ENCODE measurements at places on chromosomes 3 and 15.
A peak's percentile ranks its signal among the peaks of the same experiment; 100 is the strongest.

DNA sequence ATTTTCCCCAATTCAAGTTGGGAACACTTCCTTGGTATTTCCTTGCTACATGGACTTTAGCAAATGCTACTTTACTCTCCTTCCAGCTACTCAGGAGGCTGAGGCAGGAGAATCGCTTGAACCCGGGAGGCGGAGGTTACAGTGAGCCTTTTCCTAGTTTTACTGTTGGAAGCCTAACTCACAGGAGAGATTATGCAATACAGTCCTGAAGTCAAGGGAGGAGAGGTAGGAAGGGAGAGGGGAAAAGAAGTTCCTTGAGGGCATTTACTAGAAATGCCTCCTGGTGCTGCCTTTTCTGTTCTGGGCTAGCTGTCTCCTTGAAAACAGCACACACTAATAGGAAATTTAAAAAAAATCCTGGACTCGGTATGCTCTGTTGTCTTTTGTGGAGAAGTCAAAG, 6.2 kb downstream of the HHLA2 start:
- DNase-seq: no peak

DNA sequence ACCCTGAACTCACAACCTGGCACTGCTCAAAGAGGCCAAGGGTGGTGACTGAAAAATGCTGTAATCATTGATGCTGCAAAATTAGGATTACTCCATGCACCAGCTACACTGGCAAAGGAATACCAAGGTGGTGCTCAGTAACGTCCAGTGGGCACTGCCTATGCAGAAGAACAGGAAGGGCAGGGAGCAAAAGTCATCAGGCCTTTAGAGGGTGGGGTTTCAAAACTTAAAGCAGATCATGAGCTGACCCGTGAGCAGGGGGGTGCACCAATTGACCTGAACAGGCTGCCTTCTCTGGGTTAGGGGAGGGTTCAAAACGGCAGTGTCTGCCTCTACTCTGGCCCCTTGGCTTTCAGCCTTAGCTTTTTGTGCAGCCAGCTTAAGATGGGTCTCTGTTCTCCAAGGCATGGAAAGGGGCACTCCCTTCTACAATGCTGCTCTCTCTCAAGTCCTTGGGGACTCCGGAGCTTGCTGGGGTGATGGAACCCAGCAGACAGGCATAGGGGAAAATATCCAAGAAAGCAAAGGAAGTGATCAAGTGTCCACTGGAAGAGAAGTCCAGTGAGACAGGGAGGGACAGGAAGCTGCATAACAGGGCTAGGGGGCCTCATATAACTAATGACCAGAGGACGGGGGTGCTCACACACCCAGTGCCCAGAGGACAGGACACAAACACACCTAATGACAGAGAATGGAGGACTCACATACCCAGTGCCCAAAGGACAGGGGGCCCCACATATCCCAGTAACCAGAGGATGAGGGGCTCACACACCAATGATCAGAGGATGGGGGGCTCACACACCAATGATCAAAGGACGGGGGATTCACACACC, 11.4 kb downstream of the RAB6B start:
- DNase-seq: no peak

GRCh38 chr3:49248840-49249227, 28.2 kb downstream of the C3orf62 start:
- no peak for DNase-seq

GRCh38 chr3:64368257-64369020, 143.2 kb upstream of the PRICKLE2 start:
- DNase-seq: no peak

DNA sequence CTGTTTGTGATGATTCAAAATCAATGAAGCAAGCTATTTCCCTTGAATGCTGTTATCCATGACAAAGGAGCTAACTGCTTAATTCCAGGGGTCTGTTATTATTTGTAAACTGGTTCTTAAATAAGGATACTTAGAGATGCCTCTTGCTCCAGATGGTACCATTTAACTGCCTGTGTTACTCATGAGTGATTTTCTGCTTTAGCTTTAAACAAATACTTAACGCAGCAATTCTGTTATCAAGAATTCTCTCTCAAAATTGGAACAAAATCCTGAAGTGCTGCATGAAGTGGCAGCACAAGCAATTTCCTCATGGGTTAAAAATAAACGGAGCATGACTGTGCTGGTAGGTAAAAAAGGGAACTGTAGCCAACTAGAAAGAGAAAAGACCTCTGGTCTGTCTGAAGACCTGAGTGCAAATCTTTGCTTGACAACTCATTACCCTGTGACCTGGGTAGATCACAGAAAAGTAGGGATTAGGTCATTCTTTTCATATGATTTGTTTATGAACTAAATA, 62.5 kb upstream of the GBE1 start:
- DNase-seq: no peak

DNA sequence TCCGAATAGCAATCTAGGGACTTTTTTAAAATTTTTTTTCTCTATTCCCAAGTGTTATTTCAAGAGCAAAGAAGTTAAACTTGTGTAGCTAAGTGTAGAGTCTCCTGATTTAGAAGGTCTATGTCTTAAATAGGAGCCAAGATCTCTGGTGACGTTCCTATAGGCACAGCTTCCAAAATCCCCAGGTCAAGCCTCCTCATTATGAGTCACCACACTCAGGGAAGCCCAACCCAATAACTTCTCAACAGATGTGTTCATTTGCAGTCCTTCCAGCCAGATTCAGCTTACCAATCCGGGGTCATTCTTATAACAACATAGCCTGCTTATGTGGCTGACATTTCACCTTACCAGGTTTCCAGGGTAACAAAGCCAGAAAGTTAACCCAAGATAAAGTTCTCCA, 270.3 kb downstream of the IL5RA start:
- no peak for DNase-seq

GRCh38 chr3:165195241-165195639, 944 bp downstream of the SLITRK3 start:
- no peak for DNase-seq

DNA sequence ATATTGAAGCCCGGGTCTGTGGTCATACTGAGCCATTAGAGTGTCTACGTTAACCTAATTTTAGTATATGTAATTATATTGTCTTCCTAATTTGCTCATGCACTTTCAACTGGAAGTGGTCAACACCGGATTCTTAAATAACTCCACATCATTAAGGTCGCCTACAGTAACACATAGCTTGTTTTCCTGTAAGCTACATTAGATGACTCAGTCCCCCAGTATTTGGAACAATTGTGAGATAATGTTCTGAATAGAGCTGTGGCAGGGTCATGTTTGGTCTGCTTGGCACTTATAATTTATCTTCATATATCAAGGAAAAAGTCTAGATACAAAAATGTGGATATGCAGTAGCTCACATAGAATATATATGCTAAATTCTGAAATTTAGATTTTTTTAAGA, 486.2 kb downstream of the IGSF11 start:
- DNase-seq: no peak

GRCh38 chr3:56772952-56773938, 28.5 kb downstream of the ARHGEF3 start:
- DNase-seq: no peak

DNA sequence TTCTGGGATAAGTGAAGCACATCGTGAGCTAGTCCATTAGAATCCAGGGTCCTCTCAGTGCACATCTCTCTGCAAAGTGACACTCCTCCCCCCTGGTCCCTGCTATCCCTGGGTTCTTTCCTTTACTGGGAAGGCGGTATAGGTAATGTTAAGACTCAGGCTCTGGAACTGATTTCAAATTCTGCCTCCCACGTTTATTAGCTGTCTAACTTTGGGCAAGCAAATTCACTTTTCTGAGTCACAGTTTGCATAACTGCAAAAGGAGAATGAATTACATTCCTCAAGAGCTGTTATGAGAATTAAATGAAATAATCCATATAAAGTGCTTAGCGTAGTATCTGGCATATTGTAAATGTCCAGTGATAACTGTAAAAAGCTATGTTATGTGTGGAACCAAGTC, 168.1 kb upstream of the LRRN1 start:
- DNase-seq: peak; percentile 7

DNA sequence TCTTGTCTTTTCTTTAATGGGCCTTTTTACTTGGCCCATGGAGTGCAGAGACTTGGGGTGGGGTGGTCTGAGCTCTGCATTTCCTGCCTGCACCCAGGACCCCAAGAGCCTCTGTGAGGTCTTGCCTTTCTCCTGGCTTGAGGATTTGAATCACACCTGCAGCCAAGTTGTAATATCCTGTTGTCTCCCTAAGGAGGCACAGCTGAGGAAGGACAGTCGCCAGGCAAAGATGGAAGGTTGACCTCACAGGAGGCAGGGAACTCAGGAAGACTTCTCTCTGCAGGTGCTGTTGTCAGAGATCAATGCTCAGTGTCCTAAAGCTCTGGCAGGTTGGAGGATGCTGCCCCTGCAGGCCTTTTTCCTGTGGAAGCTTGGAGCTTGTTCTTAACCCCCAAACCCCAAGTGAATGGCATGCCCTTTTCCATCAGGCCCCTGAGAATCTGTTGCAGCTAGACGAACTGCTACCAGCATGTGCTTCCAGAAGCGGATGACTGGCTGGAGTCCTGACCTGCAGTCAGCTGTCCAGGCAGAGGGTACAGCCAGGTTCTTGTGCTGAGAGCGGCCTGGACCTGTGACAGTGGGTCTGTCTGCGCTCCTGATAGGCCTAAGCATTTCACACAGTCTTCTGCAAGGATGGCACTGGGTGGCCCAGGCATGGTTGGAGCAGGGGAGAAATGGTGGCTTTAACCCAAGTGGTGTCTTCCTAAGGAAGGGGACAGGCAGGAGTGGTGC, 120.0 kb downstream of the EEFSEC start:
- DNase-seq: no peak

GRCh38 chr15:42359985-42360384, 684 bp downstream of the CAPN3 start:
- no peak for DNase-seq

DNA sequence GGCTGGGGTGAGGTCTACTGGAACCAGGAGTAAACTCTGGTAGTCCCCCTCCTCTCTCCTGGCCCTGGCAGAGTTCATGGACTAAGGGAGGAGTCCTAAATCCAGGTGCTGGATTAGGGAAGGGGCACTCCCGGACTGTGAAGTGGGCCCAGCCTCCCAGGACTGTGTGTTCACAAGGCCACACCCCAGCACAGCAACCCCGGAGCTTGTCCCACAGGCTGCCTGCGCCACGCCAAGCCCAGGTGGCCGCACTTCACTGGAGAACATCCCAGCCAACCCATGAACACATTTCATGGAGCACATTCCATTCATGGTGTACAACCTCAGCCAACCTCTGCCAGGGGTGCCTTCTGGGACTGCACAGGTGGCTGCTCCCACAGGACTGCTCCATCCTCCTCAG, 8.2 kb downstream of the ARPIN start:
- DNase-seq: no peak

GRCh38 chr3:145183261-145183660, 977.7 kb downstream of the PLOD2 start:
- DNase-seq: no peak

GRCh38 chr15:90845201-90845949, 23.0 kb upstream of the FURIN start:
- DNase-seq: peak; percentile 80

- DNase-seq: peak; percentile 18
These were observed 197.2 kb upstream of the VEPH1 start for GRCh38 chr3:157700405-157700804.

GRCh38 chr3:10396083-10396482, 75.2 kb upstream of the SEC13 start:
- DNase-seq: no peak

DNA sequence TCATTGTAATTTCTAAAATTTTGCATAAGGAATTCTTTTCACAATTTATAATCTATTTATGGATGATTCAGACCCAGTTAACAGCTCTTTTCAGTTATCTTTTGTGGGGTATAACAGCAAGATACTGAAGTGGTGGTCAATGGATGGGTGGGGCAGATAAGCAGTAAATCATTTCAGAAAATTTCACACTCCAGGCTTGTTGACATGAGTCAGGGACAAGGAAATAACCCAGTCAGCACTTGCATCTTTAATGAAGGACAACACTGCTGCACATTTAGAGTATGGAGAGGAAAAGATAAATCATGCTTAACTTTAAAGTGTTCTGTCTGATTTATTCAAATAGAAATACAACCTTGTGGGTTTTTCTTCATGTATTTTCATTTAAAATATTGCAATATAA, 181.6 kb downstream of the ROBO1 start:
- no peak for DNase-seq

DNA sequence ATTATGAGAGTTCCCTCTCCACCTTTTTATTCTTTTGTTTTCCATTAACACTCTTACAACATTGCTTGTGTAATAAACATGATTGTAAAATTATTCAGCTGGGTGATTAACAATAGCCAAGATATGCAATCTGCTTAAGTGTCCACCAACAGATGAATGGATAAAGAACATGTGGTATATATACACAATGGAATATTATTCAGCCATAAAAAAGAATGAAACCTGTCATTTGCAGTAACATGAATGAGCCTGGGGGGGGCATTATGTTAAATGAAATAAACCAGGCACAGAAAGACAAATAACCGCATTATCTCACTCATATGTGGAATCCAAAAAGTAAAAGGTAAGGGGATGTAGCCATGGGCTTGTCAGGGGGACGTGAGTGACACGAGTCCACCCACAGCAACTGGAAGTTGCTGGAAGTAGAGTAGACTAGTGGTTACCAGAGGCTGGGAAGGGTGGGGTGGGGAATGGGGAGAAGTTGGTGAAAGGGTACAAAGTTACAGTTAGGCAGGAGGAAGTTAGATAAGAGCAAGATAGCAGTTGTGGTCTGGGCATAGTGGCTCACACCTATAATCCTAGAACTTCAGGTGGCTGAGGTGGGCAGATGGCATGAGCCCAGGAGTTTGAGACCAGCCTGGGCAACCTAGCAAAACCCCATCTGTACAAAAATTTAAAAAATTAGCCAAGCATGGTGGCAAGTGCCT, 28.7 kb upstream of the CD47 start:
- no peak for DNase-seq

GRCh38 chr3:14877469-14877868, 58.7 kb downstream of the FGD5 start:
- no peak for DNase-seq

GRCh38 chr3:185056908-185057307, 96.0 kb downstream of the C3orf70 start:
- no peak for DNase-seq

- no peak for DNase-seq
These were observed 13.6 kb upstream of the NOX5 start for GRCh38 chr15:69000725-69001503.

DNA sequence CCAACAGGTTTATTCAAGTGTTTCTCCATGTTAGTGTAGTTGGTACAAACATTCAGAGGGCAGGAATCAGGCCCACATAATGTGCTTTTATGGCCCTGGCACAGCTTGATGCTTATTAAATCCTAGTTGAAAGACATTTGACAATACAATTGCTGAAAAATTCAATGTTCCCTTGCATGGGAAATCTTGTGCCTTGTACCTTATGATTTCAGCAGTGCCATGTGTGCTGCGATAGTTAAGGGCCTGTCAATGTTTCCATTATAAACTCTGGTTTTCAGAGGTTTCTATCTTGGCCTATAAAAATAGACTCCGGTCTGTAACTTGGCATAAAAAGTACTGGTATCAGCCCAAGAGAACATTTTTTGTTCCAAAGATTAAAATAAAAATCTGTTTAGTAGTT, 207.2 kb downstream of the TBC1D5 start:
- no peak for DNase-seq

- no peak for DNase-seq
These were observed 39.5 kb downstream of the SRPRB start for GRCh38 chr3:133845127-133845526.

All from fibroblast of skin of scalp (primary cell).